ENCODE measurements at places on chromosomes 7 and 10.

DNA sequence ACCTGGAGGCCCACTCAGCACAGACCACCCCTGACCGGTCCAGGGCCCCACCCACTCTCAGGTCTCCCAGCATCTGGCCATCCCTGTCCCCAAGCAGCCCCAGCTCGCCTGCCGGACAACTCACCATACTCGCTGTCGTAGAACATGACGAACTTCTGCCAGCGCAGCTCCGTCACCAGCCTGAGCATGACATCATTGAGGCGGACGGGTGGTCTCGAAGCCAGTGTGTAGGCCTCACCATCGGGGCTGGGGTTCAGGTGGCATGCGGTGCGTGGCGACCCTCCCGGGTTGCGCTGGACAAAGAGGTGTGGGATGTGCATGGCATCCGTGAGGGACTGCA lies 160.4 kb downstream of the GRID1 start:
- DNase-seq, result no peak

GRCh38 chr7:36127075-36127740 lies 25.8 kb upstream of the EEPD1 start:
- no peak for DNase-seq

- no peak for DNase-seq
Measured at GRCh38 chr10:127619546-127620325, 70.6 kb downstream of the NPS start.

DNA sequence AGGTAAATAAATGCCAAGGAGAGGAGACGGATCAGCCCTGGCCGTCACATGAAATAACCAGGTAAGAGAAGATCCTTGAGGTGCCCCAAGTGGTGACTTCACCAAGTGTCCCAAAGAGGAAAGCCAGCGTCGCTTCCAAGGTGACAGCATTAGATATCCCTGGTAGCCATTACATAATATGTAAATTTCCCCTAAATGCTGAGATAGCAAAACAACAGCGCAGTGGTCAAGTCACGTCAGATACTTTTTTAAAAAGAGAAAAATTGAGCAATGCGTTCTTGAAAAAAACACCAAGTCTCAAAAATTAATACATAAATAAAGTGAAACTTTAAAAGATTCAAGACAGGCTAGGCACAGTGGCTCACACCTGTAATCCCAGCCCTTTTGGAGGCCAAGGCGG lies 100.2 kb downstream of the HTR5A start:
- DNase-seq, result no peak
